ENCODE measurements at places on chromosomes 4 and X. TPM values are rescaled to one million over a fixed set of nuclear protein-coding genes. Genes with fewer than 3 reads are reported as not detected.
A peak's percentile ranks its signal among the peaks of the same experiment; 100 is the strongest.

ZCCHC12 gene
- 0.52 TPM for total RNA-seq

COQ2 gene
- total RNA-seq: 2.1 TPM

C4orf33 gene
- total RNA-seq: 12.2 TPM

SRP72 gene
- 75.8 TPM for total RNA-seq

SPOCK3 gene
- not detected for total RNA-seq

ZNF595 gene
- 27.2 TPM for total RNA-seq

GRCh38 chr4:47876310-47876709, 38.1 kb downstream of the NFXL1 start:
- H3K4me1 ChIP-seq: no peaks in the 10 kb centered on the region
- no peaks in the 10 kb centered on the region for H3K27me3 ChIP-seq
- no peak for DNase-seq
- no peak overlapping the region for H3K4me3 ChIP-seq

- no peaks in the 10 kb centered on the region for H3K36me3 ChIP-seq
- H3K27ac ChIP-seq: no peak overlapping the region
- DNase-seq: no peak
Observed at GRCh38 chr4:182697094-182697493, 220.1 kb downstream of the DCTD start.

DNA sequence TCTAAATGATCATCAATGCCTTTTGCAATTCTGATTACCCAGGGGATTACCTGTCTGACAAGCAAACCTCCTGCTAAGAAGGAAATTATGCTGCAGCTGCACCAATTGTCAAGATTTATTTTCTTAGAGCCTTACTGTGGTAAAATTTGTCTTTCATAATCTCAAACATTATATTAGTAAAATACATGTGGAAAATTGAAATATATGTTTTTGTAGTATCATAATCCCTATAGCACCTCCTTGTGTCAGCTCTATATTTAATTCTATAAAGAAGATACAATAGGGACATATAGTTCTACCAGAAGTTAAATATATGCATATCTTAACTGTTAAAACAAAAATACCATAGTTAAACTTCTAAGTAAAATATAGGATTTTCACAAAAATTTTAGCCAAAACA, 655.6 kb upstream of the PCDH10 start:
- DNase-seq: no peak
- H3K36me3 ChIP-seq: no peaks in the 10 kb centered on the region
- H3K4me3 ChIP-seq: no peak overlapping the region
- no peak overlapping the region for H3K27ac ChIP-seq

DNA sequence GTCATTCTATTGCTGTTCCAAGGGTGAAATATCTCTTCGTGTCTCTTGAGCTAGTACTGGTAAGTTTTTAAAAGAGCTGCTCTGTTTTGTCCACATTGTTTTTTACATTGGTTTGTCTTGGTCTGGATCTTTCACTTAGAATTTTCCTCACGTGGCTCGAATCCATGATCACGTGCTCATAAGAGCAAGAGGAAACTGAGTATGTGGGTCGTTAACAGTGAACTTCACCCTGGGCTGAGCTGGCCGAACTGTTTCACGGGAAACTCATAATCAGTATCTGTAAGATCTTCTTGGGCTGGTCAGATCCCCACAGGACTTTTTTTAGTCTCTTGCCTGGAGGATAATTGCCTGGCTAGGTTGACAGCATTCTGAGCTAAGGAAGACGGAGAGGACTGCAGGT, 77.8 kb upstream of the HELT start:
- H3K27ac ChIP-seq: no peak overlapping the region
- no peaks in the 10 kb centered on the region for H3K27me3 ChIP-seq
- H3K4me3 ChIP-seq: no peak overlapping the region
- DNase-seq: no peak
- peaks cover 11% of the 10 kb centered on the region for H3K4me1 ChIP-seq

- no peaks in the 10 kb centered on the region for H3K27me3 ChIP-seq
- H3K4me1 ChIP-seq: no peaks in the 10 kb centered on the region
- H3K27ac ChIP-seq: no peak overlapping the region
- no peaks in the 10 kb centered on the region for H3K36me3 ChIP-seq
- DNase-seq: no peak
Observed at GRCh38 chr4:33302321-33302720, 2582.2 kb downstream of the PCDH7 start.

DNA sequence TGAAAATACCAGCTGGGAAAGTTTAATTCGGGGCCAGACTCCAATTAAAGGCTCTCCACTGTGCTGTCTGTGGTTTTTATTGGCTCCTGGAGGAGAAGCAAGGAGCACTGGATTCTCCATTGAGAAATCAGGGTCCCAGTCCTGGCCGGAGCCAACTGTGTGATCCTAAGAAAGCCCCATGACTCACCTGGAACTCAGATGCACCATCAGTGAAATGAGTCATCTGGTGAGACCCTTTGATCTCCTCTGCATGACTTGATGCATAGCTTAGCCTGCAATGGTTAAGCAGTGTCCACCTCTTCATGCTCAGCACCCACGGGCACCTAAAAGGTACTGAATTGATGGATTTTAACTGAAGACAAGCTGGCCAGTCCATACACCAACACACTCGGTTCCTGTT, 119.2 kb upstream of the VCX3B start:
- no peaks in the 10 kb centered on the region for H3K4me1 ChIP-seq
- no peak overlapping the region for H3K27ac ChIP-seq
- H3K36me3 ChIP-seq: no peaks in the 10 kb centered on the region
- DNase-seq: no peak

- no peaks in the 10 kb centered on the region for H3K27me3 ChIP-seq
- no peaks in the 10 kb centered on the region for H3K36me3 ChIP-seq
- no peak overlapping the region for H3K27ac ChIP-seq
- DNase-seq: no peak
- H3K4me3 ChIP-seq: no peak overlapping the region
Observed at GRCh38 chr4:62377245-62377644, 1177.1 kb downstream of the ADGRL3 start.

DNA sequence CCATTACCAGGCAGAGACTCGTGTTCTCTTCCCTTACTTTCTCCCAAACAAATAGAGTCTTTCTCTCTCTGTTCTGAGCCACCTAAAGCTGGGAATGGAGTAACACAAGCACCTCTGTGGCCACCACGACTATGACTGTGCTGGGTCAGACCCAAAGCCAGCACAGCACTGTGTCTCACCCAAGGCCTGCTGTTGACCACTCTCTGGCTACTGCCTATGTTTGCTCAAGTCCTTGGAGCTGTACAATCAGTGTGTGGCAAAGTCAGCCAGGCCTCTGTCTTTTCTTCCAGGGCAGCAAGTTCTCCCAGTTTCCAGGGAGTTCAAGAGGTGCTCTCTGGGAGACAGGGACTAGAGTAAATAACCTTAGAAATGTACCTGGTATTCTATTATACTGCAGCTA, 239.4 kb downstream of the FAM47A start:
- H3K27ac ChIP-seq: no peak overlapping the region
- H3K27me3 ChIP-seq: no peaks in the 10 kb centered on the region
- H3K4me1 ChIP-seq: no peaks in the 10 kb centered on the region
- no peaks in the 10 kb centered on the region for H3K36me3 ChIP-seq
- H3K4me3 ChIP-seq: no peak overlapping the region
- no peak for DNase-seq

DNA sequence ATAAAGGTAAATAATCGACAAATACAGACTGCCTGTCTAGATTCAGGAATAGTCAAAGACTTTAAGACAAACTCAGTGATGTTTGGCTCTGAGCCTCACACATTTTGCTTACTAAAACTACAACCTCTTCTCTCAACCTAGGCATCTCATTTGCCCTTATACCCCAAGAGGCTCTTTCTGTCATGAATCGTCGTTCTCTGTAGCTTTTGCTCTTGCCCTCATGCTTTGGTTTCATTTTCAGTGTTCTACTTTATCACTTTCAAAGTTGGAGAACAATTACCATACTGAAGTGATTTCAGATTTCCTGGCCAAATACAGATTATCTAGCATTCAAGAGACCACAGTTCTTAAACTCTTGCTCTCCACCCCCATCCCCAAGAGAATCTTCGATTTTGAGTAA, 114.1 kb upstream of the RAP2C start:
- DNase-seq: no peak
- no peak overlapping the region for H3K4me3 ChIP-seq
- no peaks in the 10 kb centered on the region for H3K4me1 ChIP-seq
- H3K27ac ChIP-seq: no peak overlapping the region
- no peaks in the 10 kb centered on the region for H3K36me3 ChIP-seq

- H3K27me3 ChIP-seq: no peaks in the 10 kb centered on the region
- H3K27ac ChIP-seq: no peak overlapping the region
- H3K36me3 ChIP-seq: no peaks in the 10 kb centered on the region
- no peak overlapping the region for H3K4me3 ChIP-seq
Observed at GRCh38 chrX:149950681-149951080, 12.4 kb upstream of the EOLA2 start.

DNA sequence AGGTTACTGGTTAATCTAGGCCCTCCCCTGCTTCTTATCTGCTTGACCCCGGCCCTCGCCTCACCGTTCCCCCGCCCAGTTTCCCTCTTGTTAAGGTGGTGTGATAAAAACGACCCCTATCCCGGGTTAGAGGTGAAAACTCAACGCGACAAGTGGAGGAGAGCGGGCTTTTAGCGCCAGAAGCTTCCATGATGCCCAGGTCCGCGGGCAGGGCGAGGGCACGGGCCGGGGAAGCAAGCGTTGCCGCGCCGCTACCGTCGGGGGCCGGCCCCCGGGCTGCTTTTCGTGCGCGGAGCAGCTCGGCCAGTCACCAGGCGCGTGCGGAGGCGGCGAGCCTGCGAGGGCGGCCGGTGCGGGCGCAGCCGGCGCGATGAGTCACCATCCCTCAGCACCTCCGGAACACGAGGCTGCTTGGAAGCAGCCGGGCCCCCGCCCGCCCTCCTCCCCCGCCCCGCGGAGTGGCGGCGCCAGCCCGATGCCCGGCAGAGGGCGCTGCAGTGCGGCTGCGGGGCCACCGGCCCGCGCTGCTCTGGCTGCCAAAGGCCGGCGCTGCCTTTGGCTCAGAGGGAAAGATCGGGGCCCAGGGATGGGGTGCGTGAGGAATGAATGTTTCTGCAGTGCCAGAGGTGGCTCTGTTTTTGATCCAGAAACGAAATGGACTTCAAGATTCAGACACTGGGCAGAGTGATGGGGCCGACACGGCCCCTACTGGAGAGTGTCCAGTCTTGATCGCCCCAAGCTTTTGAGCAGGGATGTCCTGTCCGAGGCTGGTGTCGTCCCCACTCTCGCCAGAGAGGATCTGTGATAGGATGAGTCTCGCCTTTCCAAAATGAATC, 107.8 kb downstream of the NHSL2 start:
- H3K27me3 ChIP-seq: no peaks in the 10 kb centered on the region
- no peak overlapping the region for H3K4me3 ChIP-seq
- no peaks in the 10 kb centered on the region for H3K36me3 ChIP-seq
- peaks cover 14% of the 10 kb centered on the region for H3K4me1 ChIP-seq
- no peak overlapping the region for H3K27ac ChIP-seq
- DNase-seq: peak; percentile 89

DNA sequence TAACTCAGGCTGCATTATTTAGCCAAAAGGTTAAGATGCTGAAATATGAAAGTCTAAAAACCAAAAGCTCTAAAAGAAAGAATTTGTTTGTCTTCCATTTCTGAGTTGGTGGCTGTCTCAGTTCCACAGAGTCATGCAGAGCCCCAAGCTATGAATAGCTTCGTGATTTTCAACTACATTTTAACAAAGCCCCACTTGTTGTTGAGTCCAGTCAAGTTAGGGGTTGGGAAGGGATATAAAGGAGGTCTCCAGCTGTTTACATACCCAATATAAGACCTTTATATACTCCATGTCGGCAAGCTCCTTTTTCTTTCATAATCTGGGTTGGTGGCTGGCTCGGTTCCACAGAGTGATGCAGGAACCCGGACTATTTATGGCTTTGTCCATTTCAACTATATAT, 924.6 kb upstream of the PRKX start:
- no peak for DNase-seq
- no peaks in the 10 kb centered on the region for H3K36me3 ChIP-seq
- H3K4me1 ChIP-seq: no peaks in the 10 kb centered on the region
- no peaks in the 10 kb centered on the region for H3K27me3 ChIP-seq
- H3K27ac ChIP-seq: no peak overlapping the region
- H3K4me3 ChIP-seq: no peak overlapping the region

DNA sequence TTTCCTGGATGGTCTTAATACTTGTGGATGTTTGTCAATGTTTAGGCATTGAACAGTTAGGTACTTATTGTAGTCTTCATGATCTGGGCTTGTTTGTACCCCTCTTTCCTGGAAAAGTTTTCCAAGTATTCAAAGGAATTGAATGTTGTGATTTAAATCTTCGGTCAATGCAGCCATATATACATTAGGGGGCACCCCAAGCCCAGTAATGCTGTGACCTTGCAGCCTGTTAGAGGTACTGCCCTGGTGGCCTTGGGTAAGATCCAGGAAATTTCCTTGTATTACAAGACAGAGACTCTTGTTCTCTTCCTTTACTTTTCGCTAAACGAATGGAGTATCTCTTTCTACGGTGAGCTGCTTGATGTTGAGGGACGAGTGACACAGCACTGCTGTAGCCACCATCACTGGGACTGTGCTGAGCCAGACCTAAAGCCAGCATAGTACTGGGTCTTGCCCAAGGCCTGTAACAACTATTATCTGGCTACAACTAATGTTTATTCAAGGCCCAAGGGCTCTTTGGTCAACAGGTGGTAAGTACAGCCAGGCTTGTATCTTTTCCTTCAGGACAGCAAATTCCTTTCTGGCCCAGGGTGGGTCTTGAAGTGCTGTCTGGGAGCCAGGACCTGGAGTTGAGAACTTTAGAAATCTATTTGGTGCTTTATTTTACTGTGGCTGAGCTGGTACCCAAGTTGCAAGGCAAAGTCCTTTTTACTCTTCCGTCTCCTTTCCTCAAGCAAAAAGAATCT, 118.3 kb upstream of the ATOH1 start:
- no peaks in the 10 kb centered on the region for H3K27me3 ChIP-seq
- no peaks in the 10 kb centered on the region for H3K36me3 ChIP-seq
- DNase-seq: no peak
- no peak overlapping the region for H3K4me3 ChIP-seq

- no peaks in the 10 kb centered on the region for H3K36me3 ChIP-seq
- DNase-seq: no peak
- no peaks in the 10 kb centered on the region for H3K27me3 ChIP-seq
- H3K27ac ChIP-seq: no peak overlapping the region
- H3K4me3 ChIP-seq: no peak overlapping the region
Observed at GRCh38 chrX:21723084-21723483, 34.8 kb downstream of the SMPX start.

DNA sequence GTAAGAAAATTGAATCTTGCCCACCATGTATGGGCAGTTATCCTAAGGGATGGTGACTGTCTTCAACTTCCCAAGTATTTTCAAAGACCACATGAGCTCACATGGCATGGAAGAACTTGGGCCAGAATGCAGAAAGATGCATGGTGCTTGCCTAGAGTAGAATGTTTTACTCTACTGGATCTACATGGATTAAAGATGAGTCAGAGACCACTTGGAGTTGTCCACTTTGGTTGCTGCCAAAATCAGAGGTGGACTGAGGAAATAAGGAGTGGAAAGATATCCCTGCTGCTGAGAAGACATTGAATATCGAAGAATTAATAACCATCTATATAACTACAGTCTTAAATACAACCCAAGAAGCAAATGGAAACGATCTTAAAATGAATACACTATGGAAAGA, 498.1 kb downstream of the NLGN4X start:
- H3K4me3 ChIP-seq: no peak overlapping the region
- no peak overlapping the region for H3K27ac ChIP-seq
- H3K4me1 ChIP-seq: no peaks in the 10 kb centered on the region
- DNase-seq: no peak
- no peaks in the 10 kb centered on the region for H3K27me3 ChIP-seq
- H3K36me3 ChIP-seq: no peaks in the 10 kb centered on the region

All from body of pancreas (tissue), 4 donors.